ENCODE measurements at places on chromosomes 7 and 10.

GRCh38 chr10:132904814-132905649 lies 37.3 kb downstream of the CFAP46 start:
- no peak for DNase-seq

GRCh38 chr10:46525177-46525823 lies 31.2 kb downstream of the GPRIN2 start:
- DNase-seq, result peak; percentile 82

GRCh38 chr7:131010029-131010716 lies 276.2 kb upstream of the KLF14 start:
- DNase-seq, result no peak

- no peak for DNase-seq
These were observed 9.3 kb downstream of the TMEM120A start for GRCh38 chr7:75985009-75985517.

GRCh38 chr10:77504196-77504872 lies 133.3 kb downstream of the KCNMA1 start:
- DNase-seq, result no peak

DNA sequence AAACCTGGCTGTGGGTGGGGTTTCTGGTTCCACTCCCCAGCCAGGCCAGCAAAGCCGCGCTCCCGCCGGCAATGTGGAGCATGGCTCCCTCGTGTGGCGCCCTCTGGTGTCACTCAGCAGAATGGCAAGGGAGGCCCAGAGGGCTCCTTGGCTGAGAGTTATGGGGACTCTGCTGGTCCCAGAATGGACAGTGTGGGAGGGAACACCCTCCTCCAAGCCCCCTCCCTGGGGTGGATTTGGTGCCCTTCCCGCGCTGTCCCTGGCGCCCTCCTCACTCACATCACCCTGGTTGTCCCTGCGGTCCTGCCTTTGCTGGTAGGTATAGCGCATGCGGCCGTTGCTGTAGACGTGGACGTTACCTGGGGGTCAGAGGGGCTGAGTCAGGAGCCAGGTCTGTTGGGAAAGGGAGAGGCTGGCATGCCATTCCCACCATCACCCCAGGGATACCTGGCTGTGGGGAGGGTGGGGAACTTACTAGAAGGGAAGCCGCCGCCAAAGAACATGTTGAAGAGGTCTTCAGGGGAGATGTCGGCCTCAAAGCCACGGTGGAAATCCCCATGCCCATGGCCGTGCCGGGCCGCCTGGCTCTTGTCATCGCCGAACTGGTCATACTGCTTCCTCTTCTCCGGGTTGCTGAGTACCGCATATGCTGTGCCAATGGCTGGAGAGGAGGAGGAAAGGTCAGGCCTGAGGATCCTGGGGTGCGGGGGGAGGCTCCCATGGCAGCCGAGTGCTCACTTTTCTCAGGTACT lies 14.0 kb downstream of the DNAJB12 start:
- no peak for DNase-seq

DNA sequence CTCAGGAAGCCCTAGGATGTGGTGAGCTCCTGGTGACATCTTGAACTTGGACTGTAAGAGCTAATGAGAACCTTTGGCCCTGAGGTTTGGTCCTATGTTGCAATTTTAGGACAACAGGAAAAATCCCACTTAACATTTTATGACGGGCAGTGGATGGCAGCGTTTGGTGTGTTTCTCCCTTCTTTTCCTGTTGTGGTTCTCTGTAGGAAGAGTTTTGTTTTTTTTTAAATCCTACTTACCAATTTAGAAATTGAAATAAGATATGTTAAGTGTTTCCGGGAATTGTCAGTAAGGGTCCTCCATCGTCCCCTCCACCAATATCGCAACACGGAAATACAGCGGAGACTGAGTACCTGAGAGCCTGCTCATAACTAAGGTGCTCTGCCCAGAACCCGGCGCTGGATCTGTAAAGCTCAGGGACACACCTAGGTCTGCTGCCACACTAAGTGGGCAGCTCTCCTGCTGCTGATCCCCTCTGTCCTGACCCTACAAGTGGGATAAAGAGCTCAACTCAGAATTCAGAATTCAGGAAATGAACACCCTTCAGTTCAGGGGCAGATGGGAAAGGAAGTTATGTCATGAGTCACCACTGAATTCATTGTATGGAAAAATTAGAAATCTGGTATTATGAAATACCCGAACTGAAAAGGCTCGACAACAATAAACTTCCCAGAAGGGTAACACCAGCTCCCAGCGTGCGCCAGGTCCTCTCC lies 9.1 kb upstream of the PROSER2 start:
- no peak for DNase-seq

Measured in foreskin keratinocyte (primary cell).